ENCODE measurements at places on chromosomes 6 and 20.

GRCh38 chr6:24761193-24761835 lies 13.4 kb upstream of the GMNN start:
- no peak for DNase-seq

GRCh38 chr6:12355354-12355753 lies 65.2 kb downstream of the EDN1 start:
- no peak for DNase-seq

GRCh38 chr6:107599043-107599442 lies 109.1 kb downstream of the SOBP start:
- DNase-seq, result no peak

DNA sequence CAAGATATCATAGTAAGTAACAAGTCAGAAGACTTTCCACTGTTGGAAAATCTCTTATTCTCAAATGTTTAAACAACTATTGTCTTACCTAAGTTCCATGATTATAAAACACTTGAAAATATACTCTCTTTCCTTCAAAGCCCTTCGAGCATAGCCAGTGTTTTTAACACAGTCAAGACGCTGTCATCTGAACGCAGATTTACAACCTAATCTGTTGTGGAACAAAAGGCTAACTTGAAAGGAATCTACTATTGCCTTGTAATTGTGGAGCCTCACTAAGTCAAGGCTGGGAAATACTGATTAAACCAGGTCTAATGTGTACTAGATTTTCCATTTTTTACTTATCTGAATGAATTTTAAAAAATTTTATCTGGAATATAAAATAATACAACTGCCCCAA lies 205.8 kb downstream of the TRDN start:
- no peak for DNase-seq

DNA sequence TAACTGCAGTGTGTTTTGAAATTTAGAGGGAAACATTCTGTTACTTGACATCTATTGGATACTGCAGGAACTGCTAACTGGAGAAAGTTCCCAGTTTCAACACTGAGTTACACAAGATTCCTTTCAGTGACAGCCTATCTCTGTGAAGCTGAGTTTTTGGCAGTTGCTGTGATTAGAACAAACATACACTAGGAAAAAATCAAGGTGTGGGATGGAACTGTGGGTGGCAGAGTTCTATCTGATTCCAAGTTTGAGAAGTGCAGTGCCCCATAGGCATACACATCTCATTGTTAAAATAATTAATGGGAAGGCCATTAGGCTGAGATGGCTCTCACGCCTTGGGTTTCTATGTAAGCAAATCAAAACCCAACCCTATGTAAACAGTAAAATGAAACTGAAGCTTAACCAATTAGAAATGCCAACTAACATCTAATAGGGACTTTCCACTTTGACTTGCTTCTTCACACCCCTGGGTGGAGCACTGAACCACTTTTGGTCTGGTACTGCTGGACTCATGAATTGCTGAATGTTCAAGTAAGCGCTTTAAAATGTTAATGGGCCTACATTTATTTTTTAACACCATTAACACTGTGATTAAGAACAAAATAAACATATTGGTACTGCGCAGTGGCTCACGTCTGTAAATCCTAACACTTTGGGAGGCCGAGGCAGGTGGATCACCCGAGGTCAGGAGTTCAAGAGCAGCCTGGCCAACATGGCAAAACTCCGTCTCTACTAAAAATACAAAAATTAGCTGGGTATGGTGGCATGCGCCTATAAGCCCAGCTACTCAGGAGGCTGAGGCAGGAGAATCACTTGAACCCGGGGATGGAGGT lies 55.2 kb upstream of the TBC1D7 start:
- DNase-seq, result no peak

DNA sequence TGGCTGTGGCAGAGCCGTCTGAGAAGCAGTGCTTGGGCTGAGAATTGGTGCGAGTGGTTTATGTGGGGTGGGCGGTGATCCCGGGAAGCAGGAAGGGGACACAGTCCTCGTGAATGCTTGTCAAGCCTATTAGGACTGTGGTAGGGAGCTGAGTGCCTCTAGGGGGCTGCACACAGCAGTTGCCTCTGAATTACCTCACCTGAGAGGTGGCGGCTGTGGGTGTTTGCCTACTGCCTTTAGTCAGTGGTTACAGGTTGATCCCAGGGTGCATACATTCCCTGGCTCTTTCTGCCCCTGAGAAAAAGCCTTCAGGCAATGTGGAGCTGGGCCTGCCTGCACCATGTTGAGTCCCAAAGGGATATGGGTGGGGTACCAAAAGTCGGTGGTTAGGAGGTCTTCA lies 5.2 kb downstream of the AP5S1 start:
- no peak for DNase-seq

DNA sequence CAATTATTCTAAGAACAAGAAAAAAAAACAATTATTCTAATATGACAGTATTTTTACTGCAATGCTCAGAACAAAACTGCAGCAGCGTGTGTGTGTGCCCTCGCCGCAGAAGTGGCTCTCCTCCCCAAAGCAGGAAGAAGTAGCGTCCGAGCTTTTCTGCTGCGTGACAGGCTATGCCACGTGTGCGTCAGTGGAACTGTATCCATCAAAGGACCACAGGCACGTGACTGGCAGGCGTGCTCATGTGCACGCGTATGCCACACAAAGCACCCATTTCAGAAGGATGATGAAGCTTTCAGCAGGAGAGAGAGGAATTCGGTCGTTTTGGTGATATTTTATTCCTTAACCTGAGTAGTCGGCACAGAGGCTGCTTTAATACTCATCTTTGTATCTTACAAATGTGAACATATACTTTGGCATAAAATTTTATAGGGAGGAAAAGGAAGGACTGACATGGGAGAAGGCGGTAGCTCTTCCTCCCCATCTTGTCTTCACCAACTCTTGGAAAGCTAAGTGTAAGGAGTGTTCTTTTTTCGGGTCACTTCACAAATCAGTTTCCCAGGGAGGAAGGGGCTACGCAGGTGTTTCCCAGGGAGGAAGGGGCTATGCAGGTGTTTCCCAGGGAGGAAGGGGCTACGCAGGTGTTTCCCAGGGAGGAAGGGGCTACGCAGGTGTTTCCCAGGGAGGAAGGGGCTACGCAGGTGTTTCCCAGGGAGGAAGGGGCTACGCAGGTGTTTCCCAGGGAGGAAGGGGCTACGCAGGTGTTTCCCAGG lies 3.4 kb downstream of the TCFL5 start:
- no peak for DNase-seq

GRCh38 chr6:163579111-163579879 lies 164.8 kb downstream of the QKI start:
- DNase-seq, result no peak

GRCh38 chr6:169092375-169092774 lies 161.3 kb downstream of the THBS2 start:
- no peak for DNase-seq

DNA sequence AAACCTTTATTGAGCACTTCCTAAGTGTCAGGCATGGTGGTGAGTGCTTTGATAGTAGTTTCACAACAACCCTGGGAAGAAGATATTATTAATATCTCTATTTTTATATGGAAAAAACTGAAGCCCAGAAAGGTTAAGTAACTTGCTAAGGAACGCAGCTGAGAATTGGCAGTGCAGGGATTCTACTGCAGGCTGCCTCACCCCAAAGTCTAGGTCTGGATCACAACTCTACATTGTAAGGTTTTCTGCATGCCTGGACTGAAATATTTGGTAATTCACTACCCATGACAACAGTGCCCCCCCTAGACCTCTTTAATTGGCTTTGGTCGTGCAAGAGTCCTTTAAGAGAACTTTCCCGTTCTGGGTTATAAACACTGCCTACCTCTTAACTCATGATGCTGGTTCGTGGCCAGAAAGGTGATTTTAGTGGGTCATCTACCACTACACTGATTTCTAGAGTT lies 67.1 kb upstream of the KCNQ5 start:
- DNase-seq, result no peak

DNA sequence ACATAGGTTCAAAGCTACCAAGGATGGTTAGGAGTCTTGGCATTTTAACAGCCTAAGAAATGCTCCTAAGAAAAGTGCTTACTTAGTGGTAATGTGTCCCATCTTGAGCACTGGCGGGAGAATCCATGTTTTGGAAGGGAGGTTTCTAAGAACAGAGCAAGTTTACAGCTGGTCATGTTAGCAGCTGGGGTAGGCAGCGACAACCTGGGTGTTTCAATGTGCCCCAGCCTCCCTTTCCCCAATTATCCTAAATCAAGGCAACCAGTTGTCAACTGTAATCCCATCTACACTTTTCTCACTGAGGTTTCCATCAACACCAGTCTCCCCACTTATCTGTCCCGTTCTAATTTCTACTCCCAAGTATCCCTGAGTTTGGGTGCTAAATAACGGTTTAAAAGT lies 1.6 kb upstream of the JAG1 start:
- no peak for DNase-seq

GRCh38 chr6:39210450-39210849 lies 18.8 kb downstream of the KCNK5 start:
- DNase-seq, result no peak

- no peak for DNase-seq
Measured at GRCh38 chr6:39339868-39340550, 17.5 kb upstream of the KCNK16 start.

GRCh38 chr6:21827425-21828202 lies 234.1 kb downstream of the SOX4 start:
- DNase-seq, result no peak

GRCh38 chr6:168089186-168090063 lies 10.4 kb upstream of the FRMD1 start:
- DNase-seq, result no peak

- no peak for DNase-seq
Measured at GRCh38 chr6:169230946-169231789, 22.5 kb downstream of the THBS2 start.

DNA sequence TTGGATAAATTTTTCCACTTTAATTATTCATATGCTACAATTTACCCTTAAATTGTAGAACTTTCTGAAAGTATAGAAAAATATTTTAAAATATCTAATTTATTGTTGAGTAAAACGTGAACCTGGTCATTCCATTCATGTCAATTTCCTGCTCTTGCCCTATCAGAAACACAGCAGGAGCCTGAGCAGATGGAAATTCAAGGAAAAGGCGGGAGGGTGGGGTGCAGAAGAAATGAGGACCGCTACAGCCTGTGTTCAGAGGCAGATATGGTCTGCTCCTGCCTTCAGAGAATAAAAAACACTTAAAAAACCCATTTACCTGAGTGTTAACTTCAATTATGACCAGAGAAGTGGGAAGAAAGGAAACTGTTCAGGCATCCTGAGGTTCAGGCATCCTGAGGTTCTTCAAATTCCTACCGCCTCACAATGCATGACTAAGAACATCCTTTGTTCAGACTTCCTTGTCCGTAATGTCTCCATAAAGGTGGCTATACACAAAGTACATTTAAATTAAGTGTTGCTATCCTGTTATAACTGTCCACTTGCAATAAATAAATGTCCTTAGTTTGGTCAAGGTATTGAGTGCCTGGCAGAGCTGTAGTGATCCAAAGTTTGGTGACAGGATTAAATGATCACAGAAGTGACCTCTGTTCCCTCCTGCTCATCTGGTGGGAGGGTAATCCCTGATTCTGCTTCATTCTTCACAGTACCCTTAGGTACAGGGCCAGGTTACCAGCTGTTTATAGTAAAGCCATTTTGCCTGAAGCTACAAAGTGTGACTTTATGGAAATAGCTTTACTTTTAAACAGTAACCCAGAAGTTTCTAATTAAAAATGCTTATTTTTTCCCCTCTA lies 109.1 kb downstream of the MAN1A1 start:
- no peak for DNase-seq

GRCh38 chr6:42378536-42378935 lies 73.2 kb downstream of the TRERF1 start:
- no peak for DNase-seq

- no peak for DNase-seq
Measured at GRCh38 chr6:146861716-146862115, 262.9 kb downstream of the ADGB start.

DNA sequence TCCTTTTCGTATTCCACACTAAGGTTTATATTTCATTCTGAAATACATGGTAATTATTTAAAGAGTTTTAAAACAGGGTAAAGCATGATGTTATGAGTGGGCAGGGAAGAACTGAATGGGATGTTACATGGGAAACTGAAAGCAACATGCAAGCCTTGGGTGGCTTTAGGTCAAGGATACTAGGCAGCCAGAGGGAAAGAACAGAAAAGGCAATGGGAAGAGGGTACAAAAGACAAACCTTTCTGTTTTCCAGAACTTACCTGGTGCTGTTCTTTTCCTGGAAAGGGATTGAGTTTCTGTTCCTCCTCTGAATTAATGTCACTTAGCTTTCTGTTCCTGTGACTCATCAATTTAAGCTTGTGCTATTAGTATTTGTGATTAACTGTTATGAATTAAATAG lies 71.2 kb upstream of the SMIM8 start:
- no peak for DNase-seq

DNA sequence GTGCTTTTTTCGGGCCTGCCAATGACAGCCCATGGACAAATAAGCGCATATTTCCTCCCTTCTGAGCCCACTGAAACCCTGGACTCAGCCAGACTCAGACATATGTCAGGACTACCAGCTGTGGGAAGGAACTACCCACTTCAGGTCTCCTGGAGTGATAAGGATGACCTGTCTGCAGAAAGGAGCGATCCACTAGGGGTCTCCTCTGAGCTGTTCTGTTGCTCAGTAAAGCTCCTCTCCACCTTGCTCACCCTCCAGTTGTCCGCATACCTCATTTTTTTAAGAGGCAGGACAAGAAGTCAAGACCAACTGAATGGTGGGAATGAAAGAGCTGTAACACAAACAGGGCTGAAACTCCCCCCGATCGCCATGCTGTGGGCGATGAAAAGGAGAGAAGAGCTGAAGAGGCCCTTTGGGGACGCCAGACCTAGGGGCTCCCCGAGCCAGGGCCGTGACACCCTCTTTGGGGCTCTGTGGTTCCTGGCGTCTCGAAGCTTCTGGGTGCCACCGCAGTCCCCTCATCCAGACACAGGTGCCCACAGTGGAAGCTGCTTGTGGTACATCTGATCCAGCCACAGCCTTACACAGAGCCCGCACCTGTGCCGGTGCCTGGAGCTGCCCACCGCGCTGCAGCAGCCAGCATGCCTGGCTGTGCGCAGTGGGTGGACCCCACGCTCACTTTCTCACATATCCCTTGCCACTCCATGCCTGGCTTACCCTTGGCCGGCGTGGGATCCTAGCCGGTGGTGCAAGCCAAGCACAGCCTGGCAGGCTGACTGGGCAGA lies 68.8 kb downstream of the EYS start:
- DNase-seq, result no peak

DNA sequence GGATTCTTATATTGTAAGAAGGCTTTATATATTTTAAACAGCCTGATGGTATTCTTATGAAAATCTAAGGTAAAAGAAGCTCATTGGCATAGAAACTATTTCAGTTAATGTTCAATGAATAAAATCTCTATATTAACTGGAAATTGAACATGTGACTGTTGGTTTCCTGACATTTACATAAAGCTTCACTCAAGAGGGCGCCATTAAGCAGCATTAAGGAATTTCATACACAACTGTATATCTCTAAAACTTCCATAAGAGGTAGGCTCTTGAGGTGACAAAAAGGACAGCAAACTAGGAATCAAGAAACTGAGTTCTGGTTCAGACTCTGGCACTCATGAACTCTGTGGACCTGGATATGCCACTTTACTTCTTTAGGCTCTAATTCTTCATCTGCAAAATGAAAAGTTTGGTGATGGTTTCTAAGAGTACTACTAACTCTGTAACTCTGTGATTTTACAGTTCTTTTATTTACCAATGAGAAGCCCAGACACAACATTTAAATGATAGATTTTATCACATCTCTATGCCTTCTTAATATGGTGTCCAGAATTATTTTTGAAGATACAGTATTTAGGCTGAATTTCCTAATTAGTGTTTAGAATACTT lies 147.5 kb downstream of the FLRT3 start:
- no peak for DNase-seq

- DNase-seq, result no peak
Measured at GRCh38 chr6:155974359-155974758, 518.7 kb upstream of the NOX3 start.

Data from cortex of kidney (tissue), 1 donor.